ENCODE measurements at places on chromosomes 16 and 17. TPM values are rescaled to one million over a fixed set of nuclear protein-coding genes. Genes with fewer than 3 reads are reported as not detected.

Gene ASB16
- 0.30 TPM for total RNA-seq

Gene SLC35G6
- total RNA-seq, result not detected

Gene TMEM235
- total RNA-seq, result not detected

Gene PRRT2
- 3.2 TPM for total RNA-seq

Gene BTBD17
- total RNA-seq, result not detected

Gene XYLT1
- total RNA-seq, result 42.1 TPM

Gene APOH
- total RNA-seq, result not detected

DNA sequence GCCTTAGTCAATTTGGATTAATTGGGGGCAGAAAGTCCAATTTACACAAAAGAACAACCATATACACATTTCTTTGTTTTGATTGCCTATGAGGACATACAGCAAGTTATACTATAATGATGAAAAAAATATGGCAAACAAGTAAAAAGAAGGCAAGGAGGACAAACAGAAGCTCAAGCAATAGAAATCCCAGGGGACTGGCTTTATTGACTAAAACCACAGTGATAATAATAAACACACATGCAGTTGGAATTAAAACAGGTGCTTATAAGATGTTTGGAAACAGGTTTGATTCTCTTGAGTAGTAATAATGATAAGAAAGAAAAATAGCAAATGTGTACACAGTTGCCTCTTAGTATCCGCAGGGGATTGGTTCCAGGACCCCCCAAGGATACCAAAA lies 176.4 kb downstream of the SHISA9 start:
- no peak for DNase-seq

- no peak for DNase-seq
Measured at GRCh38 chr16:84839054-84839453, 19.3 kb downstream of the CRISPLD2 start.

DNA sequence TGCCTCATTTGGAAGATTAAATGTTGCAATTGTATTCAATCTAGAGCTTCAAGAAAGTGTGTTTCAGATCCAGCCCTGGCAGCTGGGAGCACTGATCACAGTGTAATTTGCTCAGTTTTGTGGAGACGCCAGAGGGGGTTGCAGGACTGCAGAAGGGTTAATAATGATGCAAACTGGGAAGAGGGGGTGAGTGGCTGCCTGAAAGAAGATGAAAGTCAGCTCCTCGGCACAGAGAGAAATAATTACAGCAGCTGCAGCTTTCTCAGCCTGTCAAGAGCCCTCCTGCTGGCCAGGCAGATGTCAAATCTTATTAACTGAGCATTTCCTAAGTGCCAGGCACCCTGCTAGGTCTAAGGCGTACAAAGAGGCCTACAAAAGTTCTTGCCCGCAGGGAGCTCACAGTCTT lies 97.7 kb downstream of the ZNF18 start:
- DNase-seq, result no peak

DNA sequence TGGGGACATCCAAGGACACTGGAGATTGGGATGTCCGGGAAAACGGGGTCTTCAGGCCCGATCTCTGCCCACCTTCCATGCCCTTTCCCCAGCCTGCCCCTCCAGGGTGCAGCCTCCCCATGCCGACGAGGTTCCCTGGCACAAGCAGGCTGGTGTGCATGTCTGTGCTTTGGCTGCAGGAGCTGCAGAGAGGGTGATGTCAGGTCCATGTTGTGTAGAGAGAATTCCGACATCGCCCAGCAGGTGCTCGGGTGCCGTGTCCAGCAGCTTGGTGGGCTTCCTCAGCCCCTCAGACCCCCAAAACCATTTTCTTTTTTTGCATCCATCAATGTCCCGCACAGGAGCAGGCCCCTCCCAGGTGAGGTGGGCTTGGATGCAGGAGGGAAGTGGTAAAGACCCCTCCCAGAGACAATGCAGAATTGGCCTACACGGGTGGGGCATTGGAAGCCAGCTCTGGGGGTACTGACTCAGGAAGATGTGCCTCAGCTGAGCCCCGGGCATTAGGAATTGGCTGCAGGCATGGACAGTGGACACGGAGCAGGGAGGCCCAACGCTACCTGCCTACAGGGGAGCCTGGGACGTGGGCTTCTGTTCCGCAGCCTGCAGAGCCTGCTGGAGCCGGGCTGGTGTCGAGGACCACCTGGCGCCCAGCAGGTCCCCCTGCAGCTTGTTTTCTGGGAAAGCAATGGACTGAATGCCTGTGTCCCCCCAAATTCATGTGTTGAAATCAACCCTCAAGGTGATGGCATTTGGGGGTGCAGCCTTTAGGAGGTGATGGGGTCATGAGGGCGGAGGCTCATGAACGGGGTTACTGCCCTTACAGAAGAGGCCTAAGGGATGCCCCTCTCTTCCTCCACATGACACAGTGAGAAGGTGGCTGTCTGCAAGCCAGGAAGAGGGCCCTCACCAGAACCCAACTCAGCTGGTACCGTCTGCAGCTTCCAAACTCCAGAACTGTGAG lies 97.5 kb downstream of the METRNL start:
- no peak for DNase-seq

DNA sequence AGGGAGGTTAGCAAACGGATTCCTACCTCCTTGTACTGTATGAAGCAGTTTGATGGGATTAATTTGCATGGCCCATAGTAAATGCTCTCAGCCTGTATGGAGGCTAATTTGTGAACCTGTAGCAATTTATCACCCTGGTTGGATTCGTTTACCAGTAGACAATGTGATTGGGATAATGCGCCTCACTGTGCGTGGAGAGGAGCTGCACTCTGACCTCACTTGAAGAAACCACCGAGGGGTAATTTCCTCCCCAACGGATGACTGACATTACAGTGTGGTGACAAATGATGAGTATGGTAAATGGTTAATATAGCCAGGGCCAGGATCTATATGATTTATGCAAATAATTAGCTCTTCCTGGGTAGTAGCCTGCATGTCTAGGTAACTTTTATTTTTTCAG lies 479.1 kb upstream of the RBFOX1 start:
- no peak for DNase-seq

- DNase-seq, result no peak
Measured at GRCh38 chr17:62876673-62877405, 68.7 kb upstream of the MARCHF10 start.

DNA sequence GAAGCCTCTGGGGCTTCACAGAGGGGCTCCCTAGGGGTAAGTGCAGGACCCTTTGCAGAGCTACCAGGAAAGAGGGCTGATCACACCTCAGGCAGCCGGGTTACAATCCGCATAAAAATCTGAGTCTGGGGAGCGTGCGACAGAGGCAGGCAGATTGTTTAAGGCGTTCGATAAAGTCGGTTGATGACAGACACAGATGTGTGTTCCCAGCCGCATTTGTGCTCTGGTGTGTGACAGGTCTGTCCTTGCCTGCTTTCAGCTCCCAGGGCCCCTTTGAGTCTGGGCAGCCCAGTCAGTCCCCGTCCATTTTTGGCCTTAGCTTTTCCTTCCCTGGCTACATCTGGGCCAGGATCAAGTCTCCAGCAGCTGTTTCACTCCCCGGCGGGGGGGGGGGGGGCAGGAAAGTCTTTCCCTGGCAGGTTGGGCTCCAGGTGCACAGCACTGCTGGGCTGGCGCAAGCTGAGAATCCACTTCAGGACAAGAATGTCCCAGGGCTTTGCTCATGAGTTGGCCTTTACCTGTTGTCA lies 1.3 kb upstream of the ZACN start:
- peak; percentile 39 for DNase-seq

DNA sequence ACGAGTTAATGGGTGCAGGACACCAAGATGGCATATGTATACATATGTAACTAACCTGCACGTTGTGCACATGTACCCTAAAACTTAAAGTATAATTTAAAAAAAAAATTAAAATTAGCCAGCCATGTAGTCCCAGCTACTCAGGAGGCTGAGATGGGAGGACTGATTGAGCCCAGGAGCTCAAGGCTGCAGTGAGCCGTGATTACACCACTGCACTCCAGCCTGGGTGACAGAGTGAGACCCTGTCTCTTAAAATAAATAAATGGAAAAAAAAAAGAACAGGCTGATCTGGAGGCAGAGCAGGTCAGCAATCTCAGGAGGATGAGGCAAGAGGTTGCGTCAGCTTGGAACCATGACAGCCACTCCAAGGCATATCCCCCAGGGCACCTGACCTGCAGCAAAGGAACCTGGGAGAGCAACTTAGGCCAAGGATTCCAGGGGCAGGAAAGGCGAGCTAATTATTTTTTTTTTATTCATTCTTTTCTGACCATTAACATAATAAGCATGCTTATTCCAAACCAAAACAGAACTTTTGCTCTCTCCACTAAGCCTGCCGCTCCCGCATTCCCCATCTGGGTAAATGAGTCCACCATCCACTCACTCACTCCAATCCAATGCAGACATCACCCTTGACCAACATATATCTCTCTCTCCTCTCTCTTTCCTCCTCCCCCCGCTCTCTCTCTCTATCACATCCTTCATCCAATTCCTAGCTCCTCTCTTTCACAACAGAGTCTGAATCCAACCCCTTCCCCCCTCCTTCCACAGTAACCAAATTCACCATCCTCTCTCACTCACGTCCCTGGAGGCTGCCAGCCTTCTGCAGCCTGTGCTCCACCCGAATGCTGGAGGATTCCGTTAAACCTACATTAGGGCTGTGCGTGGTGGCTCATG lies 47.7 kb downstream of the TK2 start:
- DNase-seq, result no peak

DNA sequence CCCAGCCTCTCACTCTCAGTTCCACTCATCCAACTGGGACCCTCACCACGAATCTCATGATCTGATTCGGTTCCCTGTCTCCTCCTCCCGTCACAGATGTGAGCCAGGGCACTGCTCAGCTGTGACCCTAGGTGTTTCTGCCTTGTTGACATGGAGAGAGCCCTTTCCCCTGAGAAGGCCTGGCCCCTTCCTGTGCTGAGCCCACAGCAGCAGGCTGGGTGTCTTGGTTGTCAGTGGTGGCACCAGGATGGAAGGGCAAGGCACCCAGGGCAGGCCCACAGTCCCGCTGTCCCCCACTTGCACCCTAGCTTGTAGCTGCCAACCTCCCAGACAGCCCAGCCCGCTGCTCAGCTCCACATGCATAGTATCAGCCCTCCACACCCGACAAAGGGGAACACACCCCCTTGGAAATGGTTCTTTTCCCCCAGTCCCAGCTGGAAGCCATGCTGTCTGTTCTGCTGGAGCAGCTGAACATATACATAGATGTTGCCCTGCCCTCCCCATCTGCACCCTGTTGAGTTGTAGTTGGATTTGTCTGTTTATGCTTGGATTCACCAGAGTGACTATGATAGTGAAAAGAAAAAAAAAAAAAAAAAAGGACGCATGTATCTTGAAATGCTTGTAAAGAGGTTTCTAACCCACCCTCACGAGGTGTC lies 26.6 kb downstream of the STH start:
- no peak for DNase-seq

GRCh38 chr17:35666967-35667532 lies 64.4 kb upstream of the RASL10B start:
- no peak for DNase-seq

DNA sequence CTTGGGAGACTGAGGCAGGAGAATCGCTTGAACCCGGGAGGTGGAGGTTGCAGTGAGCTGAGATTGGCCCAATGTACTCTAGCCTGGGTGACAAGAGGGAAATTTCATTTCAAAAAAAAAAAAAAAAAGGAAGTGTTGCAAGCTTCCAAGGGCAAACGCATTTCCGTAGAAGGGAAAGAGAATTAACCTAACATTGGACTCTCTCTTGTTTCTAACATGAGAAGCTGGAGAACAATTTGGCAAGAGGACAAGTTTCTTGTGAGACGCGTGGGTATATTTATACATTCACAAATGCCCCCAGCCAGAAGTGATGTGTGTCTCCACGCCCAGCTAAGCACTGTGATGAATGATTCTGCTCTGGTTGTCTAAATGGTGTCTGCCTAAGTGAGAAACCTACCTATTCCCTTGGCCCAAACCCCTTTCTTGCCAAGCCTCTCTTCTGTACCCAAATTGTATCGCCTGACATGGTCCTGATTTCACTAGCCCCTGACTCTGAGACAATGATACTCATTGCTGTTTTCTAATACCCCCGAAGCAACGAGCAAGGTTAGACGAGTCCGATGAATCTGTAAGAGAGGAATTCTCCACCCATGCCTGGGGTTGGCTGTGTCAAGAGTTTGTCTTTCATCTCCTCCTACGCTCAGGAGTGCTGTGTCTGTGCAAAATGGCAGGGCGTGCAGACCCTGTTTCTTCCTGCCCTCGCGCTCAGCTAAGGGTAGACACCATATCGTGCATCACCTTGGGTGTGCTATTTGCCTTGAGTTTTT lies 14.2 kb upstream of the ST6GALNAC2 start:
- DNase-seq, result no peak

- no peak for DNase-seq
Measured at GRCh38 chr17:60403962-60404361, 12.0 kb upstream of the USP32 start.

DNA sequence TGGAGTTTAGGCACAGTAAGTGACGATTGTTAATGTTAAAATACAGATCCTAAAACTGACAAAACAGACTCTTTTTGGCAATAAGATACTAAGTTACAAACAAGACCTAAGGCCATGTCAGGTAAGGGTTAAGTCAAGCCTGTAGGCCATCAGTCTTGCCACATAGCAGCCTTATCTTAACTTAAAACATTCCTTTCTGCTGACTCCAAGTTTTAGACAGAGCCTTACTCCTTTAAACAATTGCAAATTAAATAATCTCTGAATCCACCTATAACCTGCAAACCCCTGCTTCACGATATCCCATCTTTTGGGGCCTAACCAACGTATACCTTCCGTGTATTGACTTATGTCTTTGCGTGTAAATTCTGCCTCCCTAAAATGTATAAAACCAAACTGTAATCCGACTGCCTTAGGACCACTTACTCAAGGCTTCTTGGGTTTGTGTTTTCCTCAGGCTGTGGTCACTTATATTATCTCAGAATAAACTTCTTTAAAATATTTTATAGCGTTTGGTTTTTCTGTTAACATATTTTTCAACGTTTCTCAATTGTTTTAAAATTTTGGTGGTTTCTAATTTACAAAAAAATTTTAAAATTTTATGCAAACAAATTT lies 64.4 kb downstream of the EFCAB5 start:
- no peak for DNase-seq

GRCh38 chr16:14151256-14152030 lies 80.3 kb downstream of the MRTFB start:
- no peak for DNase-seq

- no peak for DNase-seq
Measured at GRCh38 chr17:75869282-75870141, 8.9 kb downstream of the TRIM47 start.

DNA sequence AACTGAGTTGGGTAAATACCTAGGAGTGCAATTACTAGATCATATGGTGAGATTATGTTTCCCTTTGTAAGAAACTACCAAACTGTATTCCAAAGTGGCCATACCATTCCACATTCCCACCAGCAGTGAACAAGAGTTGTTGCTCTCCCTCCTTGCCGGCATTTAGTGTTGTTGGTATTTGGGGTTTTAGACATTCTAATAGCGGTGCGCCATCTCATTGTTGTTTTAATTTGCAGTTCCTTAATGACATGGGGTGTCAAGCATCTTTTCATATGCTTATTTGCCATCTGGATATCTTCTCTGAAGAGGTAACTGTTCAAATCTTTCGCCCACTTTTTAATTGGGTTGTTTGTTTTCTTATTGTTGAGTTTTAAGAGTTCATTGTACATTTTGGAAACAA lies 164.2 kb upstream of the LHX1 start:
- DNase-seq, result no peak

GRCh38 chr17:28317966-28318758 lies 838 bp upstream of the TMEM97 start:
- peak; percentile 34 for DNase-seq

Measured in OCI-LY7 (cell line).